Neural crest cell (in vitro differentiated cells): ENCODE measurements at places on chromosomes 1 and 21.

GRCh38 chr1:83508485-83509151 lies 490.3 kb downstream of the TTLL7 start:
- no peak for DNase-seq

DNA sequence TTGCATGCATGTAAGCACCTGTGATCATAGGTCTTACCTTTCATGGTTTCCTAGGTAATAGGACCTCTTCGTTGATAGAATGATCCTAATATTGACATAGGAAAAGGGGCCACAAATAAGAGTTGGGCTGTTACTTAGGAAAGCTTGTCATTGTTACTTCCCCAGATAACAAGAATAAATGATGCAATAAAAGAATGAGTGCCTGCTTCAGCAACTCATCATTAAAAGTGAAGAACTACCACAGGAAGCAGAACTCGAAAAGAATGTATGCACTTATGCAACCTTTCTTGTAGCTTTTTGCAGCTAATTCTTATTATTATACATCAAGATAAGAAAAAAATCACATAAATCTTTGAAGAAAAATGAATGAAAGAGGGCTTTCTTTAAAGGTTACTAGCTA lies 548.6 kb downstream of the LTN1 start:
- no peak for DNase-seq

- no peak for DNase-seq
Measured at GRCh38 chr1:59183749-59184317, 113.1 kb upstream of the FGGY start.

- no peak for DNase-seq
Measured at GRCh38 chr1:76250271-76250670, 175.7 kb downstream of the ST6GALNAC3 start.

DNA sequence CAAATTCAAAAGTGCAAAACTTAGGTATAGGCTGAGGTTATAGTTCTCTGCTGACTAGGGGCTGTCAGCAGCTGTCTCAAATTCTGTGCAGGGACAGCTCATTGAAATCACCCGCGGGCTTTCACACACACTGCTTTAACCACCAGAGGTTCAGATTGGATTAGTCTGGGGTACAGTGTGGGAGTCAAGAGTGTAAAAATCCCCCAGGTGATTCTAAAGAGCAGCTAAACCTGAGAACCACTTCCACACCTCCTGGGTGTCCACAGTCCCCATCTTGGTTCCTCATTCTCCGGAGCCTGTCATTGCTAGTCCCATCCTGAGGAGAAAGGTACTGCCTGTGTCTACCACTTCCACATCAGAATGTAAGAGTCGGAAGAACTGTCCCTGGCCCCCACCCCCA lies 9.9 kb upstream of the TDRD10 start:
- DNase-seq: no peak

DNA sequence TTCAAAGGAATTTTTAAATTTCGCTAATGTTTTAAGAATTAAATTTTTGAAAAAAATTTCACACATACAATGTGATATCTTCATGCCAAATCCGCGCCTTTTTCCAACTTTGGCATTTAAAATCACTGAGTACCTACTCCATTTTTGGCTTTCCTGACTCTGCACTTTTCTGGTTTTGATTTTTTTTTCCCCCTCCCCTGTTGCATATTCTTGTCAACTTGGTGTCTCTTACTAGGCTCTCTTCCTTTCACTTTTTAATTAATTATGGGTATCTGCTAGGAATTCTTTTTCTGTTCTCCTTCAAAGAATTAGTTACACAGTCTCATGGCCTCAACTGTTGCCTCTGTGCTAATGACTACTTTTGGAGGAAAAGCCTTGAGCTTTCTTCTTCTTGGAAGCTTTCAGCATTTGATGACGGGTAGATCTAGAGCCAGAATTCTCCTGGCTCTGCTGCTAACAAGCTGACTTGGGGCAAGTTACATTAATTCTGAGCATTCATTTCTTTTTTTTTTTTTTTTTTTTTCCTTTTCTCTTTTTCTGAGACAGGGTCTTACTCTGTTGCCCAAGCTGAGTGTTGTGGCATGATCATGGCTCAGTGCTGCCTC lies 1.8 kb downstream of the AGL start:
- no peak for DNase-seq
